CD4-positive, alpha-beta T cell treated with Interleukin-17A for 4 hours (primary cell): ENCODE measurements at places on chromosomes 12 and 14.

DNA sequence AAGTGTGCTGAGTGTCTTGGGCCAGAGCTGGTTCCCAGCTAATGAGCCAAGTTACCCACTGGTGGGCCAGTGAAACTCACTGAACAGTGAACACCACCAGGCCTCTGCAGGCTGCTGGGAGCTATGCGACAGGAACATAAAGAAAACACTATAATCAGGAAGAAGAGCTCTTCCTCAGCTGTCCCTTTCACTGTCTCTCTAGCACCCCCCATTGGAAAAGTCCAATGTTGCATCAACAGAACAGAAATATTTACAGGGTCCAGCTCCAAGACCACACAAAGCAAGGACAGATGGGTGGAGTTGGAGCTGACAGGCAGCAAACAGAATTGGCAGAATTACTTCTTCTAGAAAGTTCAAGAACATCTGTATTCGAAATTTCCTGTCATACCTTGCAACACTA lies 903.6 kb upstream of the TMEM132C start:
- no peak for DNase-seq

DNA sequence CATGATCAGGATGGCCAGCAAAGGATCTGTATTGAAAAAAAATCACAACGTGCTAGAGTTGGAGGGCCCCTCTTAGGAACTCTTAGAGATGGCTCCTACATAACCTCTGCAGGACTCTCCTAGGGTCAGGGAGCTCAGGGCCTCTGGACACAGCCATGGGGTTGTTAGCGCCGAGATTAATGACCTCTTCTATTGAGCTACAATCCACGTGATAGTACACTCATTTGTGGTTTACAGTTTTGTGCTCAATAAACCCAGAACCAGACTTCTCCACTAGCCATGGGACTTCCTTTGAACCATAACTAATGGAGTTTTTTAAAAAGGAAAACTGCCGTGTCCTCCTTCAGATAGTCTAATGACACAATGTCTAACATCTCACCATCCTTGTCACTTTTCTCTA lies 29.6 kb upstream of the HDAC7 start:
- no peak for DNase-seq

DNA sequence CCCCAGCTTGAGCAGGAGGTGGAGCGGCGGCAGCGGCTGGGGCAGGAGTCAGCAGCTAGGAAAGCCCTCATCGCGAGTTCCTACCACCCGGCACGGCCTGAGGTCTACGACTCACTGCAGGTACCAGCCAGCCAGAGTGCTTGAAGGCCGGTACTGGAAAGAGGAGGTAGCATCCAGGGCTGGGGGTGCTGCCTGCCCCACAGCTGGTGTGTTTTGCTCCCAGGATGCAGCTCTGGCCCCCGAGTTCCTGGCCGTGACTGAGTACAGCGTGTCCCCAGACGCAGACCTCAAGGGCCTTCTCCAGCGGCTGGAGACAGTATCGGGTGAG lies 1.6 kb downstream of the OGFOD2 start:
- DNase-seq: no peak

DNA sequence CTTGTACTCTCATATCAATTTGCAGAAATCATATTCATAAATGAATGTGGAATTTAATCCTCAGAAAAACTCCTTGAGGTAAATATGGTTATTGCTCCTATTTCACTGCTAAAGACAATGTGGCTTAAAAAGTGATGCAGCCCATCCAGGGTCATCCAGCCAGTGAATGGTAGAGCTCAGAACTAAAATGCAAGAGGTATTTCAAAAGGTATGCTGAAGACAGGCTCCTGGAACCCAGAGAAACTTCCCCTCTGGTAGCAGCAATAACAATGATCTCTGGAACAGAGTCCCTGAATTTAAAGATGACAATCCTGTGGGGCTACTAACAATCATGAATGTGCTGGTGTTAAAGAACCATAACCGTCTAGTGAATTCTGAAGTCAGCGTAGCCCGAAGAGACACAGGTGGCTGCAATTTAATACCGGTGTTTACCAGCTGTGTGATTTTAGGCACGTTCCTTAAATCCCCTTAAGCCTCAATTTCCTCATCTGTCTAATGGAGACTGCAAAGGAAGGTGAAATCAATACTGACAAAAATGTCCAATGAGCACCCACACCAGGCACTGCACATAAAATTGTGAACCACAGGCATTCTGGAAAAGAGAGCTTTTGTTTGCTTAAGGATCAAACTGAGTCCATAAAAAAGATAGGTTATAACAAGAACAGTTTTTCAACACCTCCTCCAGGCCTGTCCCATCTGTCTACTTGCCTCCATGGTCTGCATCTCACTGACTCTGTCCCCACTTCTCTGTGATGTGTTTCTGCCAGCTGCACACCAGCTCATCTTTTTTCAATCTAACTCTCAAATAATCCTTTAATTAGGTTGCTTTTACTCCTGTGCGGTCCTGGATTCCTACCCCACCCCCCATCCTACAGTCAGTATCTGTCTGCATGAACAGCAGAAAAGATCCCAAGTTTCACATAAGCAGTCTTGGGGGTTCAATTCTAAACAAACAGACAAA lies 10.5 kb downstream of the TM7SF3 start:
- no peak for DNase-seq
